ENCODE measurements at places on chromosomes 7 and 10.
A peak's percentile ranks its signal among the peaks of the same experiment; 100 is the strongest.

- no peak for DNase-seq
Measured at GRCh38 chr10:90977855-90978486, 57.1 kb upstream of the ANKRD1 start.

DNA sequence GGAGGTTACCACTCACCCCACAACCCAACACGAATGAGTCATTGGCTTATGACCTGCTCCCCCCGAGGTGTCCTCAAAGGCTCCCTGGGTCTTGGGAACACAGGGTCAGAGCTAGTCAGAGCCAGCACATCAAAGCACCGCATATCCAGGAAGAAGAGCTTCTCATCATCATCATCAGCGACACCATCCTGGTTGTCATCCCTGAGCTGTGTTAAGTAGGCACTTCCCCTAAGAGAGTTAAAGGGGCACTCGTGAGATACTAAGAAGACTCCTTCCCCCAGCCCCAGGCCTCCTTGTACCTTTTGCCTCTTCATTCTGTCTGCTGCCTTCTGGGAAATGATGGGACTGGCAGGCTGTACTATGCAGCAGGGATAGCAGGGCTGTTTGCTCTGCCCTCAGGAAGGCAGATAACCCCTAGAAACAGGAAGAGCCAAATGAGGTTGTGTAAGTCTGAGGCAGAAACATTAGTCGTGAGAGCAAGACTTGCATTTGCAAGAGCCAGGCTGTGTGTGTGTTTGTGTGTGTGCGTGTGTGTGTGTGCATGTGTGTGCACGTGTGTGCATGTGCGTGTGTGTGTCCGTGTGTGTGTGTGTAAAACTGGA lies 11.1 kb upstream of the CPA1 start:
- peak; percentile 30 for DNase-seq

DNA sequence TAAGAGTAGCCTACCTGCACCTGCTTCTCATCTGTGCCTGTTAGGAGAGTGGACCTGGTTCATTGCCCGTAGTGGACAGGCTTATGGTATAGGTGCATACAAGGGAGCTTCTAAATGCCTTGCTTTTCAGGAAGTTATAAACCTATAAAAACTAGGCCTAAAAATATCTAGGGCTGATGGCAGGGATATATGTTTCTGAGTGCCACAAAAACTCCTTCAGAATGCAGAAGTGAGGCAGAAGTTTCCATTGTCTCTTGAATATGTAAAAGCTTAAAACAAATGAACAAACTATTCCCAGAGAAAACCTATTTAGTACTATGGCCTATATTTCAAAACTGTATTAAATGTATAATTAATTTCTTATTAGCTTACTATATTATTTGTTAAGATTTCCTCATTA lies 91.8 kb downstream of the RNLS start:
- DNase-seq = no peak

DNA sequence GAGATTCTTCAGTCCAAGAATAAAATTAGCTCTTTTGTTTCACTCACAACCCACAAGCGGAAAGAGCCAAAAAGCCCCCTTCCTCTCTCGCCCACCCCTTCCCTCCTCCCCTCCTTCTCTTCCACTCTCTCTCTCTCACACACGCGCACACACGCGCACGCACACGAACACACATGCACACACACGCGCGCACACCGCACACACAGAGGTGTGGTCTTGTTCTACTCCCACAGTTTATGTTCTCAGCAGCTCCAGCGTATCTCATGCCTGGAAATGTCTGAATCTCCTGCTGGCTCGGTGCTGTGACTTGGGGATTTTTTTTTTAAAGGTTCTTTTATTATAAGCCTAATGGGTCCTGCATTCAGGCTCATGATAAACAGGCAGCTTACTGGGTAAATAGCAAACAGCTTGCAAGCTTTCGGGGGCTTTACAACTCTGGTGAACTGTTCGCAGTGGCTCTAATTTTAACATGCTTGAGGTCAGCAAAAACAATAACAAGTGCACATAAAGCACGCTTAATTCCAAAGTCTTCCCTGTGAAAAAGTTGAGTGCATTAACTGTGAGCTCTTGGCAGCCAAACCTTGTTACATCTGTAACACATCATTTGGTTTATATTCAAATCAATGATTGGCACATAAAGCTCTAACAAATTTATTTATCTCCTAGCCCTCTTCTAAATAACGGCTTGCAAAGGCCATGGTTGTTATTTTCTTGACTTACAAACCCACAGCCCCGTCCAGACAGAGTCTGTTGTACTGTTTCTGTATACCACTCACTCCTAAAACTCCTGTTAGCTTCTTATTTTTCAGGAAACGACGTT lies 424.1 kb upstream of the MGMT start:
- DNase-seq = peak; percentile 72

DNA sequence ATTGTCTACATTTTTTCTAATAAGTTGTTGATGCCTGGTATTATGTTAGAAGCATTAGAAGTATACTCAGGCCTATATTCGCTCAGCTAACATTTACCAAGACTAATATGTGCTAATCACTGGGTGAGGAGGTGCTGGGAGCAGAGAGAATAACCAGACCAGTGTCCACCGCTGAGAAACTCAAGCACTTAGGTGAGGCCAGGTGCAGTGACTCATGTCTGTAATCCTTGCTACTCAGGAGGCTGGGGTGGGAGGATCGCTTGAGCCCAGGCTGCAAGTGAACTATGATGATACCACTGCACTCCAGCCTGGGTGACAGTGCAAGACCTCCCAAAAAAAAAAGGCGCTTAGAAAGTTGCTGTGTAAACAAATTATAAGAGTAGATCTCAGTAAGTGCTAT lies 182.2 kb upstream of the AOAH start:
- no peak for DNase-seq

DNA sequence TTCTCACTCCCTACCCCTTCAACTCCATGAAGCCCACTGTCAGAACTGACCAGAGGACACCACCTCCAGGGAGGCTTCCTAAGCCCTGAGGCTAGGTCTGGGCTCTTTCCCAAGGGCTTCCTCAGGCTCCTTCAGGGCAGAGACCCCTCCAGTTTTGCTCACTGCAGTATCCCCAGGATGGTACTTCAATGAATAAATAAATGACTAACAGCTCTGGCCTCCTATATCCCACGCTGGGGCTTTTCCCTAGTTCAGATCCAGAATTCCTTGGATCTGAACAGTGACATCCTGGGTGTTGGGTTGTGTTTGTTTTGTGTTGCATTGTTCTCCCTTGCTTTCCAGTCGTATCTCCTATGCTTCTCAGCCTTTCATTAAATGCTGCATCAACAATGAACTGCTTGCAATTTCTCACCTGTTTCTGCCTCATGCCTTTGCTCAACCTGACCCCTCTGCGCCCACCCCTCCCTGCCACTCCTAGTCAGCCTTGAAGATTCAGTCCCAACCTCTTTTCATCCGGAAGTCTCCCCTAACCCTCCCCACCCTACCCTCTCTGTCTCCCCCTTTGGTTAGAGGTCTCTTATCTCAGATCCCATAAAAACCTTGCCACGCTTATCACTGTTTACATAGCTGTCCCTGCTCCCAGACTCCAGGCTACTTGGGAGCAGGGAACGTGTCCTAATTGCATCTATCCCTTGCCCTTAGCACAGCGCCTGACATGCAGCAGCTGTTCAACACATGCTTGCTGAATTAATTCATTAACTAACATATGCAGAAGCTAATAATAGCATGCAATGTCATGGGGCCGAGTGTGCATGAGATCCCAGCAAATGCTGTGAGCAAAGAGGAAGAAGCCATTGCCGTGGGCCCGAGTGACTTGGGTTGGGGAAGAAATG lies 41.7 kb downstream of the PPP1R3C start:
- DNase-seq = no peak
